ENCODE measurements at places on chromosomes 12 and 14. TPM values are rescaled to one million over a fixed set of nuclear protein-coding genes. Genes with fewer than 3 reads are reported as not detected.

The GUCY2C gene
- total RNA-seq = not detected

The FITM1 gene
- total RNA-seq = 0.27 TPM

The BDKRB2 gene
- under 0.01 TPM for total RNA-seq

The ERP27 gene
- total RNA-seq = 0.09 TPM

The IL26 gene
- total RNA-seq = not detected

The INHBE gene
- not detected for total RNA-seq

The PIWIL1 gene
- total RNA-seq = not detected

The ACVRL1 gene
- 520 TPM for total RNA-seq

The GTF2A1 gene
- total RNA-seq = 18.7 TPM

The TPPP2 gene
- not detected for total RNA-seq

The TBC1D30 gene
- 13.6 TPM for total RNA-seq

The PPFIA2 gene
- not detected for total RNA-seq

The EPYC gene
- total RNA-seq = not detected

The PRB2 gene
- total RNA-seq = not detected

The RDH12 gene
- total RNA-seq = not detected

The OTOGL gene
- total RNA-seq = 1.4 TPM

The RPL10L gene
- not detected for total RNA-seq

The RD3L gene
- total RNA-seq = not detected

The RASSF9 gene
- total RNA-seq = 0.99 TPM

The KRT2 gene
- not detected for total RNA-seq

The TMEM179 gene
- total RNA-seq = not detected

The LRIG3 gene
- total RNA-seq = 67.8 TPM

The RNASE2 gene
- total RNA-seq = not detected

The STON2 gene
- total RNA-seq = 0.18 TPM

The FGF6 gene
- not detected for total RNA-seq

The RAN gene
- 1,146 TPM for total RNA-seq

The ADCY4 gene
- total RNA-seq = 37.2 TPM

The FOXN4 gene
- not detected for total RNA-seq

The ZNF664 gene
- total RNA-seq = 45.6 TPM

The HOXC9 gene
- not detected for total RNA-seq

The REC8 gene
- 1.3 TPM for total RNA-seq

The MIPOL1 gene
- 17.5 TPM for total RNA-seq

The GSG1 gene
- 0.09 TPM for total RNA-seq

The TDRD9 gene
- total RNA-seq = 1.0 TPM

The SYNE3 gene
- 4.5 TPM for total RNA-seq

The MYF5 gene
- total RNA-seq = not detected

The CFAP251 gene
- total RNA-seq = 1.1 TPM

The DHRS2 gene
- total RNA-seq = not detected

The SLC35F4 gene
- total RNA-seq = not detected

The SERPINA1 gene
- total RNA-seq = not detected

The HOXC10 gene
- total RNA-seq = not detected

The EIF2S1 gene
- 396 TPM for total RNA-seq

The CFAP73 gene
- not detected for total RNA-seq

The RNF212B gene
- not detected for total RNA-seq

The ART4 gene
- 17.9 TPM for total RNA-seq

The FOXG1 gene
- not detected for total RNA-seq

The COPS7A gene
- total RNA-seq = 63.7 TPM

The C1R gene
- 2.4 TPM for total RNA-seq

The STAB2 gene
- total RNA-seq = under 0.01 TPM

The GPR84 gene
- not detected for total RNA-seq

The GSKIP gene
- 41.2 TPM for total RNA-seq
